ENCODE measurements at places on chromosomes 16 and 17.

GRCh38 chr16:49278944-49279725, 2.5 kb downstream of the CBLN1 start:
- H3K36me3 ChIP-seq: no peaks in the 10 kb centered on the region
- H3K27me3 ChIP-seq: peaks cover 55% of the 10 kb centered on the region
- H3K27ac ChIP-seq: no peak overlapping the region
- no peaks in the 10 kb centered on the region for H3K4me1 ChIP-seq
- no peak for DNase-seq
- H3K4me3 ChIP-seq: no peak overlapping the region

- no peaks in the 10 kb centered on the region for H3K36me3 ChIP-seq
- H3K27ac ChIP-seq: peak within 1 kb of the TSS; percentile 78
- H3K27me3 ChIP-seq: no peaks in the 10 kb centered on the region
- peak within 1 kb of the TSS; percentile 71 for H3K4me3 ChIP-seq
- H3K4me1 ChIP-seq: no peaks in the 10 kb centered on the region
Observed at GRCh38 chr17:4739122-4740024, at the start of the genes CXCL16 and ZMYND15. CXCL16 (minus strand) TSS chr17:4739928; CDS start chr17:4739339, 589 bp downstream. ZMYND15 (plus strand) TSS chr17:4739833; CDS start chr17:4740549, 716 bp downstream.

- DNase-seq: no peak
- no peaks in the 10 kb centered on the region for H3K27me3 ChIP-seq
- no peak overlapping the region for H3K27ac ChIP-seq
- no peaks in the 10 kb centered on the region for H3K36me3 ChIP-seq
Observed at GRCh38 chr17:77617516-77617915, 341.0 kb upstream of the TNRC6C start.

- no peaks in the 10 kb centered on the region for H3K27me3 ChIP-seq
- no peaks in the 10 kb centered on the region for H3K36me3 ChIP-seq
- H3K4me1 ChIP-seq: no peaks in the 10 kb centered on the region
- DNase-seq: no peak
- H3K27ac ChIP-seq: peak overlapping the region; percentile 62
- H3K4me3 ChIP-seq: peak overlapping the region; percentile 34
Observed at GRCh38 chr16:90077757-90078578, 837 bp upstream of the PRDM7 start.

GRCh38 chr16:48546774-48547173, 63.2 kb downstream of the N4BP1 start:
- H3K36me3 ChIP-seq: peaks cover 4% of the 10 kb centered on the region
- no peaks in the 10 kb centered on the region for H3K4me1 ChIP-seq
- DNase-seq: no peak

All from prostate gland (tissue), 2 donors.